ENCODE measurements at places on chromosomes 16 and 17.
A peak's percentile ranks its signal among the peaks of the same experiment; 100 is the strongest.

- DNase-seq: no peak
These were observed 19.0 kb upstream of the RMI2 start for GRCh38 chr16:11326084-11326736.

DNA sequence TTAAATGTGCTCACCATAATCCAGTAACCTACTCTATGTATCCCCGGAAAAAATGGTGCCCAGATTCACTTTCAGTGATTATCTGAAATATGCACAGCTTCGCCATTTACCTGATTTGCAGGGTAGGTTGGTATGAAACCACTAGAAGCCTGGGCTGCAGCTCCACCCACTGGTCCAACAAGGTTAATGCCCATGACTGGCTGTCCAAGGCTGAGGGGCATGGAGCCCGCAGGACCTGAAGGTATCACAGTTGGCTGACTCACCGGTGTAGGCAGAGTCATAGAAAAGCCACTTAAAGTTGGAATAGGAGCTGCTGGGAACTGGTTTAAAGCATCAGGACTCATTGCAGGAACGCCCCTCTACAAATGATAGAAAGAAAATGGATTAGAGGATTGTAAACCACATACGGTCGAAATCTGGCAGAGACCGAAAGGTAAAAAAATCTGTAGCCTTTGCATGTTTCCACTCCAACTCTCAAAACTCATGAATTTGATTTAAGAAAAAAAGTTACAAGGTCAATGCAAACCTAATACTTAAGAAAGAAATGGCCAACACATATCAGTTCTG is 38.6 kb downstream of the SYNRG start:
- no peak for DNase-seq

DNA sequence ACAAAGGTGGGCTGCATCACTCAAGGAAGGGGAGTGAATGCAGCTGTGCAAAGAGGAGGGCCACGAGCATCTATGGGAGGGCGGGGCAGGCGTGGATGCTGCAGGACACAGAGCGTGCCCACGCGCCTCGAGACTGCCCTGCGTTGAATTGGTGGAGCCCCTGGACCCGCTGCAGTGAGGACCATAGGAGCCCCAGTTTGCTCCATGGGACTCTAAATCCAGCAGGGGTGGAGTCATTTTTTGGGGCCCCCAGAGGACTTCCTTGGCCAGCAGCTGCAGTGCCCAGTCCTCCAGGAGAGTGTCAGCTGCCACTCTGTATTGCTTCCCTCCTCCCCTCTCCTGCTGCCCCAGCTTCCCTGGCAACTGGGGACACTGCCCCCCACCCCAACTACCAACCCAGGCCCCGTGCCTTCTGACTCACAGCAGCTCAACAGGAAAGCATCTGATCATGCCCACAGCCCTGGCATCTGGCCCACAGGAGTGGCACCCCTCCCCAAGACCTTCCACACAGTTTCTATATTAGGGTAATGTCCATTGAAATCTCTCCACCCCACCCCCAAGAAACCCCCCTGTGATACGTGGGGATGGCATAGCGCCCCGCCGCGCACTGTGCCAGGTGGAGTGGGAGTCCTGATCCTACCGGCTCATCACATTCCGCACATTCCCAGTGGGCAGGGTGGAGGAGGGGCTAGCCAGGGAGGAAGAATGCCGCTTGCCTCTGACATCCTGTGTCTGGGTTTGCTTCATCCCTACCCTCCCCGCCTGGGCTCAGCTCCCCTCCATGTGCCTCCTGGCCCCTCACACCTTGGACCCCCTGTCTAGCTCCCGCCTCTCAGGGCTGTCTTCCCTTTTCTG is 27.8 kb upstream of the ITGA3 start:
- no peak for DNase-seq

- no peak for DNase-seq
These were observed 24.2 kb downstream of the EMP2 start for GRCh38 chr16:10556236-10556635.

- DNase-seq: peak; percentile 56
These were observed 1.8 kb downstream of the HSD17B1 start for GRCh38 chr17:42554250-42555121.

- DNase-seq: no peak
These were observed 40.2 kb downstream of the CPPED1 start for GRCh38 chr16:12763517-12763916.

DNA sequence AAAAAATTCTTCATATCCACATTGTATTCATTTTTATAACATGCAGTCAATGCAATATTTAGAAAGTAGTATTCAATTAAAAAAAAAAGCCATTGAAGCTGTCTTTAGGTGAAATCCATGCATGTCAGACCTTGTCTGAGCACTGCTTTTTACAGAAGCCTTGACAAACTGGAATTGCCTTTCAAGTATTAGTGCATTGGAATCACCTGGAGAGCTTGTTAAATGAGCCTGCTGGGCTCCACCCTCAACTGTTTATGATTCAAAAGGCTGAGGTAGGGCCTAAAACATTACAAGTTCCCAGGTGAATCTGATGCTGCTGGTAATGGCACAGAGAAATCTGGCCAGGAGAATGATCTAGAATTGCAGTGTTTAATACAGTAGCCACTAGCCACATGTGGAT is 85.8 kb downstream of the HIC1 start:
- DNase-seq: no peak

GRCh38 chr17:43813386-43813785 is 19.6 kb downstream of the MPP3 start:
- no peak for DNase-seq

- no peak for DNase-seq
These were observed 60.4 kb upstream of the MRC2 start for GRCh38 chr17:62566996-62567578.

DNA sequence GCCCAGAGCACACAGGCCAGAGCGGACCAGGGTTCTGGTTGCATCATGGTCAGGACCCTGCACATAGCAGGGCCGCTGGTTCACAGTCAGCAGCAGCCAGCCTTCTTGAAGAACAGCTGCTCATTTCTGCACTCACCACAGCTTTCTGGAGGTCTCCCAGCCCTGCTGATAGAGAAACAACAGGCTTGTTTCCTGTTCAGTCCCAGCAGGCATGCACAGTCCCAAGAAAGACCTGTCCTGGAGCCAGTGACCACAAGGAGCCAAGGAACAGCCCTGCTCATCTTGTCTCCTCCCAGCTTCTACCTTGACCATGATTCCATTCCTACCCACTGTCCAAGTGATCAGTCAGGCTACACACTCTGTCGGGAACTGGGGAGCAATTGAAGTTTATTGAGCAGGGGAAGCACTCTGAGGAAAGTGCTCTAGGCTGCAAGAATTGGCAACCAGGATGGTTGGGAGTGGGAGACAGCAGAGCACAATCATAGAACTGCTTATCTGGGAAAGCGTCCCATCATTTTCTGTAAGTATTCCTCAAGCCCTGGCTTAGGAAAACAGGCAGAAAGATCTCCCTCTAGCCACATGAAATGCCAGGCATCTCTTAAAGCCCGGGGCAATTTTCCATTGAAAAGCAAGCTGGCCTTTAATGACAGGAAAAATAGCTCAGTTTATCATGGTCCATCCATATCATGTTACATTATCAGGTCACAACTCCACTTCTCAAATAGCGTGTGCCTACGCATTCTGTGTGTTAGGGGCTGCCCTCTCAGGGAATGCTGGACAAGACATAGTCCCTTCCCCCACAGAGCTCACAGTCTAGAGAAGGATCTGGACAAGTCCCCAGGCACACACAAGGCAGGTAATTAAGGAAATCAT is 155.4 kb upstream of the FOXF1 start:
- DNase-seq: no peak

DNA sequence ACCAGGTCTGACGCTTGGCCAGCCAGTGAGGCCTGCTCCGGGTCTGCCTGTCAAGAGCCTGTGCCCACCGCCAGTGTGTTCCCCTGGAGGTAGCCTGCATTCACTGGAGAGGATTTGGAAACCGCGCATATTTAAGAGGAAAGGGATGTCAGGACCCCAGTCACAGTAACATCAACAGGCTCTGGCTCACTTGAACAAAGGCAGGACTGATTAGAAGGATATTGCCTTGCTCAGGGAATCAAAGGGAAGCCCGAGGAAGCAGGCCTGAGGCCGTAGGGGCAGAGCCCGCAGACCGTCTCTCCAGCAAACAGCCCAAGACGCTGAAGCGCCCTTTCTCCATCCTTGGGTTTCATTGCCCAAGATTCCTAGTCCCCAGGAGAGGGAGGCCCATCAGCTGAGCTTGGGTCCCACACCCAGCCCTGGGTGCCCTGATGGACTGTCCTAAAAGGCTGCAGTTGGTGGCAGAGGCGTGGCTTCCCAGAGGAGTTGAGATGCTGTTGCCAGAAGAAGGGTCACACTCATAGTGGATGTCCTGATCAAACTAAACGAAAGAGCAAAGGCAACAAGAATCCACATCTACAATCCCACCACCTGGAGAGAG is 23.2 kb downstream of the NT5M start:
- no peak for DNase-seq

GRCh38 chr16:35391328-35391727 is 1931.9 kb downstream of the TP53TG3F start:
- no peak for DNase-seq

DNA sequence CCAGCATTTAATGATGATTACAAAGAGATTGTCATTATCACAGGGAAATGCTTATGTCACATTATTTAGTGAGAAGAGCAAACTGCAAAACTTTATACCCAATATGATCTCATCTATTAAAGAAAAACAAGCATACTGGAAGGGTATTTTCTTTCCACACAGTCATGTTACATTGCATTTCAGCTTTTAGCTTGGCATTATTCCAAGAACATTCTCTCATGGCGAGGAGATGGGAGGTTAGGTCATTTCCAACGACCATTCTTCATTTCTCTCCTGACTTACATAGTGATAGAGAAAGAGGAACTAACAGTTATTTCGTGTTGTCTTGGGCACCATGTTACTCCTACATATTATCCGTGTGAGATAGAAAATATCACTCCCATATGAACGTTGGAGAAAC is 309.4 kb upstream of the XYLT1 start:
- DNase-seq: no peak

- no peak for DNase-seq
These were observed 141.1 kb downstream of the GSG1L start for GRCh38 chr16:27922433-27922832.

DNA sequence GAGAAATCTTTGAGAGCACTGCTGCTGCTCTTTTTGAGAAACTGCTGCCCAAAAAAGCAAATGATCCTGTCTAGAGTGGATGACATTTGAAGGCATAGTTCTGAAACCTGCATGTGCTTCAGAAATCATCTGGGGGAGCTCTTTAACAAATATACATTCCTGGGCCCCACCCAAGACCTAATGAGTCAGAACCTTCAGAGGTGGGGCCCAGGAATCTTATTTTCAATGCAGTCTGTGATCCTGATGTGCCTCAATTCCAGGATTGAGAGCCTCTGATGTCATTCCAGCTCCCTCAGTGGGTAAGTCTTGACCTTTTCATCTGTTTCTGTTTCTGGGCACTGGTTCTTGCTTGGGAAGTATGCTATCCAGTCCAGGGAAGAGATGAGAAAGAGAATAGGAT is 42.3 kb downstream of the HNF1B start:
- DNase-seq: no peak

GRCh38 chr16:73031155-73031866 is 16.6 kb downstream of the ZFHX3 start:
- no peak for DNase-seq

DNA sequence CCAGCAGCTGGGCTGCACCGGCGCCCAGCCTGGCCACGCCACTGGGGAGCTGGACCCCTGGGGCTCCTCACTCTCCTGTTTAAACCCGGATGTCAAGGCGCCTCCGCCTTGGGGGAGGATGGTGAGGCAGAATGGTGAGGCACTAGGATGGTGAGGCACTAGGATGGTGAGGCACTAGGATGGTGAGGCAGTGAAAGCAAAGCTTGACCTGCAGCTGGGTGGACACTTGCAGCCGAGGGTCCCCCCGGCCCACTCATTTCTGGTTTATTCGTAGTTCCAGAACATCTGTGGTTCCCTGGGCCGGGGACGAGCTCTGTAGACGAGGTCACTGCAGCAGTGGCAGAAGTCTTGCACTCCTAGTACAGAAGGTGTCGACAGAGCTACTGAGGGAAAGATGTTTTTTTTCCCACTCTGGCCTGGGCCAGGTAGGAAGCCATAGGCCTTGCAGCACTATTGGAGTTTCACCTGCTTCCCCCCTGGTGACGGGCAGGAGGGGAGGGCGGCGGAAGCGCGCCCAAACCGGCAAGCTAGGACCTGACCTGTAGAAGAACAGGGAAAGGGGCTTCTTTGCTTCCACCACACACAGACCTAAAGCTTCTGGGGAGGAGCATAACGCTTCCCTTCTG is 1.1 kb upstream of the HNF1B start:
- no peak for DNase-seq

DNA sequence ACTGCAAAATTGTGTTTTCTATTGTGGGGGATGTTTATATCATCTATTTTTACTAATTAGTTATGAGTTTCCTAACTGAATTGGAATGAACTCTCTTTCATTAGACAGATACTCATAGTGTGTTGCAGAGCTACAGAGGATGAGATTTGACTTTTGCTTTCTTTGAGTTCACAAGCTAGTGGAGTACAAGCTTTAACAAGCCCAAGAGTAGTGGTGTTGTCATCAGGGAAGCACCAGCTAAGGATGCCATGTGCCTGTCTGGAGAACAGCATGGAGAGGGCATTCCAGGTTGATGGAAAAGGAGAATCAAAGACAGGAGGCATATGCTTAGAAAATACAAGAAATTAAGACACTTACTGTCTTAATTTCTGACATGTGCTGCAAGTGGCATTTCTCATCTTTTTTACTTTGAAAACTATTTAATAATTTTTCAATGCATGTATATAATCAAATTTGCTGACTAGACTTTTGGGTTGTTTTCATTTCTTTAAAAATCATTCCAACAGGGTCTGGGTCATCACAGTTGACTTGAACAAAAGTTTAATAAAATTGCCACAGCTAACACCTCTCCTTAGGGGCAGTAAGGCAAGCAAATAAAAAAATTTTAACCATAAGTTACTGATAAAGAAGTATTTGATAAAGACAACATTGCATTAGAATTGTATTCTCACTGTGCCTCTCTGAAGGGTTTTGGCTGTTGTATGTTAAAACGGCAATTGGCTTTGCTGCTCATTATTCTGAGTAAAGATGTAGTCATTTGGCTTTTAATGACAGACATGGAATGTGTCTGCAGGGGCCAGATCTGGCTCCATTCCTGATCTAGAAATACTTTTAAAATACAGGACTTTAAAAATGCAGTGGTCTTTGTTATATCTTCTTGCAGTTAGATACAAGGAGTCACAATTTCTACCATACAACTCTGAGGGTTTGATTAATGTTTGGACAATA is 323.7 kb upstream of the CDH11 start:
- DNase-seq: no peak

GRCh38 chr16:27383556-27384243 is 18.3 kb upstream of the IL21R start:
- no peak for DNase-seq

GRCh38 chr17:66730461-66730923 is 104.4 kb upstream of the CACNG5 start:
- DNase-seq: no peak

DNA sequence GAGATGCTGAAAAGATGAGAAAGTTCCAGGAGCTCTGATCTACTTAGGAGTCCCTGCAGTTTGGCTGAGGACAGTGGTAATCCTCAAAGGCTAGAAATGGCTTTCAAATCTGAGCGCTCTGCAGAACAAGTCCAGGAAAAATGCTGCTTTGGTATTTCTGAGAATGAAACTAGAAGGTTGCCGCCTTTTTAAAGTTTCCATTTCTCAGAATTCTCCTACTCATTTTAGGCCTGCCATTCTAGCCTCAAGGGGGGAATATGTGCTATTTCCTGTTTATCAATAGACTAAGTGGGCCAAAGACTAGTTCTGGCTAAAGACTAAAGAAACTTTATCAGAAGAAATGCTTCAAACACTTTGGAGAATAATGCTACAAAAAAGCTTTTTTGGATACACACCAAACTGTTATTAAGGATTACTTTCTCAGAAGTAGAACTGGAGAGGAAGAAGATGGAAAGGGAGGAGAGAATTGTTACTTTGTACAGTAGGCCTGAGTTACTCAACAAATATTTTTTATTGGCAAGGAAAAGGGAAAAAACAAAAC is at the start of gene SLFN12L:
Gene SLFN12L (minus strand): TSS at position 78 of the 541 bp plus-strand sequence. CDS start 15,314 bp downstream, outside the sequence.
- no peak for DNase-seq
